Panc1 (cell line): ENCODE measurements at places on chromosomes 3 and 15.

GRCh38 chr15:72790302-72790910 lies 6.8 kb upstream of the ADPGK start:
- DNase-seq = no peak

DNA sequence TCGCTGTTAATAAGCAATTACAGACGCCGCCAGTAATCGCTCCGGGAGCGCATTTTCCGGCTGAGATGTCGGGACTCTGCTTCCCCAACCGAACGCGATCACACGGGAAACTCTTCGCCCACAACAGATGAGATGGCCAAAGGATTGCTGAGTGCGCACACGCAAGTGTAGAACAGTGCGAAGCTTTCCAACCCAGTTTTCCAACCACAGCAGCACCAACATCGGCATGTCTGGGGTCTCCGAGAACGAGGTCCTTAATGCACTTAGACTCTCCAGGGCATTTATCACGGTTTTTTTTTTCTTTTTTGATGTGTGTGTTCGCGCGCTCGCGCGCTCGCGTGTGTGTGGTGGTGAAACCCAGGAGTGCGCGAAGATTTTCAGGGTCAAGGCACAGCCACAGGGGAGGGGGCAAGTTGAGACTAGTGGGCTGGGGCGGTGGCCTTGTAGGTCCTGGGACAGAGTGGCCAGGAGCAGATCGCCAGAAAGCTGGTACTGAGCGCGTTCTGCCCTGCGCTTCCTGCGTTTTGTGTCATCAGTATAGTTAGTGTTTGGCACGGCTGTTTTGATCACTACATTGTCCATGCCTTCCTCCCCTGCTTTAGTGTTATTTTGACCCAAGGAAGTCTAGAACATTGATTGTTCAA lies 1.8 kb upstream of the EOMES start:
- no peak for DNase-seq

- DNase-seq = no peak
These were observed 139.3 kb downstream of the STT3B start for GRCh38 chr3:31671976-31672375.

GRCh38 chr15:77860071-77860691 lies 217.3 kb downstream of the TBC1D2B start:
- no peak for DNase-seq

DNA sequence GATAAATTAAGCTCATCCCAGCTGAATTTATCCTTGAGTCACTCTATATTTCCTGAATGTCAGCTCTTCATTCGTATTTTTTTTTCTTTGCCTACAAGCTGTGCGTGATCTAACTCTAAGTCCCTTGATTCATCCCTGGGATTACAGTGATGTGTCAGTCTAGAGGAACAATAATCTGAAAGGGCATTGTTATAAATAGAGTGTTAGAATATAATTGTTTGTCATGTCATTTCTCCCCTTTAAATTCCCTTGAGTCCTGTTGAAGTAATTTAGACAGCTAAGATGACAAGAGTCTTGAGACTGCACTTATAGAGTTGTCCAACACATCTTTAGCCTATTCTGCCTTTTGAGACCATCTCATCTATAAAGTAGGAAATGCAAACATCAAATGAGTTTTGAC lies 621.8 kb downstream of the ZIC1 start:
- no peak for DNase-seq

- no peak for DNase-seq
These were observed 327.0 kb downstream of the FEZF2 start for GRCh38 chr3:62046326-62046725.

DNA sequence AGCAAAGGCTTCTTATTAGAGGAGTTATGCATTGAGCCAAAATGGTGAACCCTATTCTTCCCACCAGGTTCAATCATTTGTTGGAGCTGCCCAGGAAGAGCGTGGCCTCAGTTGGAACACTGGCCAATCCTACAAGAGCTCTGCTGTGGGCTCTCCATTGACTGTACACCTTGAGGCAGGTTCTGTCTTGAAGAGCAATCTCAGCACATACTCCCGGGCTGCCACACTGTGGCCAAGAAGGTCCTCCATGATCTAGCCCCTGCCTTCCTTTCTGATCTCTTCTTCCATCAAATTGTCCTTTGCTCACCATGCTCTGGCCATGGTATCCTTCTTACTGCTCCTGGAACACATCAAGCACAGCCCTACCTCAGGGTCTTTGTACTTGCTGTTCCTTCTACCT lies 5.7 kb upstream of the SUMF1 start:
- DNase-seq = no peak

DNA sequence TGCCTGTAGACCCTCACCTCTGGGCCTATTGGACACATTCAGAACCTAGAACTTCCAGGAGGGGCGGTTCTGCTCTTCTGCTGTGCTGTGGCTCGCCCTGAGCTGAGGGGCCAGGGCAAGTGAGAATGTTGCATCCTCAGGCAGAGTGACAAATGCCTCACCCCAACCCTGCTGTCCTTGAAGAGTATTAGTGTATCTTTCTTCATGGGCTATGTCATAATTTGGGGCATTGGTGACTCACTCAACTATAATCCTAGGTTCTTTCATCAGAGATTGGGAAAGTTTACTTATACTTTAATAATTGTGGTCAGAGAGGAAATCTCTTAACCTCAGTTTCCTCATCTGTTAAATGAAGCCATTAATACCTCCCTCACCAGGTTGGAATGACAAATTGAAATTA lies 143.8 kb downstream of the SV2B start:
- no peak for DNase-seq

- DNase-seq = no peak
These were observed 73.5 kb downstream of the PEAK1 start for GRCh38 chr15:77346245-77347036.

- no peak for DNase-seq
These were observed 36.4 kb upstream of the BNC1 start for GRCh38 chr15:83320844-83321243.

DNA sequence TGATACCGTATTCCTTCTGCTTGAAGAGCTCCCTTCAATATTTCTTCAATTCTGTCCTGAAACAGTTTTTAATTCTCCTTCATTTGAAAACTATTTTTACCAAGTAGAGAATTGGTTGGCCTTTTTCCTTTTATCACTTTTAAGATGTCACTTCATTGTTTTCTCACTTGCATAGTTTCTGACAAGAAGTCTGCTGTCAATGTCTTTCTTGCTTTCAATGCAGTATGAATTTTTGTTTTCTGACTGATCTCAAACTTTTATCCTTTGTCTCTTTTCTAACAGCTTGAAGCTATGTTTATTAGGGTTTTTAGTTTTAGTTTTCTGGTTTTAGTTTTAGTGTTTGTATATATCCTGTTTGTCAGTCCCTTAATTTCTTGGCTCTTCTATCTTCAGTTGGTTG lies 364.8 kb upstream of the TPRG1 start:
- no peak for DNase-seq

DNA sequence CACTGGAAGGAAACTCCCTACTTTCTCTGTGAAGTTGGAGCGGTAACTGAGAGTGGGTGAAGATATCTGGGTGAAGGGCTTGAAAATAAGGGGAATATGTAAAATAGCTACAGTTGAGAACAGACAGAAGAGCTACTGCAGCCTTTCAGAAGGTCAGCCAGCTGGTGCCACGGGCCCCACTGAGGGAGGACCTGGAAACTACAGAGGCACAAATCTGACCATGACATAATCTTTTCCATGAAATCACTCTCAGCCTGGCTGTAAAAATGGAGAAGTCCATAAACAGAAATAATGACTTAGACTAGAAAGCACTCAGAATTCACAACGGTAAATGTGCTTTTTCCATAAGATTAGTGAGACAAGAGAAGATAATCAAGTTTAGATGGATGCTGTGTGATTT lies 46.4 kb downstream of the ST3GAL6 start:
- DNase-seq = no peak

DNA sequence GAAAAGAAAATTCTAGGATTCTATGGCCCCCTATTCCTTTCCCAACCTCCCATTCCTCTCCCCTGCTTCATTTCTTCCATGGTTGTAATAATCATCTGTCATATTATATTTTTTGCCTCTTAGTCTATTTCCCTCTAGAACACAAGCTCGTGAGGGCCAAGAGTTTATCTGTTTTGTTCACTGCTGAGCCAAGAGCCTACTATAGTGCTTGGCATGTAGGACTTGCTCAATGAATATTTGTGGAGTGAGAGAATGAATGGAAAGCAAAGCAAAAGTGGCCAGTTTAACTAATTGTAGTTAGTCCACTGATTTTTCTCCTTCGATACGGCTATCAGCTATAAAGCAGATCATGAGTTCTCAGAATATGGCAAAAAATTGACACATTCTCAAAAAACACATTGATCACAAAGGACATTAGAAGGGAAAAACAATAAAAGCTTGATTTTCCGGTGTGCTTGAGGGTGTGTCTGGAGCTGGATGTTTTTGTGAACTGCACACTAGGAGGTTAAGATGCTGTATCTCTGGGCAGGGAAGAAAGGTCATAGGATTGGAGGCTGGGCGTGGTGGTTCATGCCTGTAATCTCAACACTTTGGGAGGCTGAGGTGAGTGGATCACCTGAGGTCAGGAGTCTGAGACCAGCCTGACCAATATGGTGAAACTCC lies 25.0 kb upstream of the CTSH start:
- DNase-seq = no peak

- DNase-seq = no peak
These were observed 116.6 kb downstream of the SLCO3A1 start for GRCh38 chr15:91970142-91970541.

DNA sequence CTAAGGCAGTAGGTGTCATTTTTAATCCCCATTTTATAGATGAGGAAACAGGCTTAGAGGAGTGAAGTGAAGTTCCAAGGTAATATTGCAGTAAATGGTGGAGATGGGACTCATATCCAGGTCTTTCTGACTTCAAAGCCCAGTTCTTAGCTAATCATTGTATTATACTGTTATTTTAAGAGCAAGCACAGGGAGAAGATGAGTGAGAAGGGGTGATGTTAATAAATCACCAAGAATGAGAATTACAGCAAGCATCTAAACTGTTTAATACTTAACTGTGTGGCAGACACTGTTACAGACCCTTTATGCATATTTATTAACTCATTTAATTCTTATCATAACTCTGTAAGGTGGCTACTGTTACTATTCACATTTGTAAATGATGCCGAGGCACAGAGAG lies 61.2 kb downstream of the VPS8 start:
- no peak for DNase-seq

GRCh38 chr3:157938154-157938779 lies 168.0 kb downstream of the SHOX2 start:
- no peak for DNase-seq

DNA sequence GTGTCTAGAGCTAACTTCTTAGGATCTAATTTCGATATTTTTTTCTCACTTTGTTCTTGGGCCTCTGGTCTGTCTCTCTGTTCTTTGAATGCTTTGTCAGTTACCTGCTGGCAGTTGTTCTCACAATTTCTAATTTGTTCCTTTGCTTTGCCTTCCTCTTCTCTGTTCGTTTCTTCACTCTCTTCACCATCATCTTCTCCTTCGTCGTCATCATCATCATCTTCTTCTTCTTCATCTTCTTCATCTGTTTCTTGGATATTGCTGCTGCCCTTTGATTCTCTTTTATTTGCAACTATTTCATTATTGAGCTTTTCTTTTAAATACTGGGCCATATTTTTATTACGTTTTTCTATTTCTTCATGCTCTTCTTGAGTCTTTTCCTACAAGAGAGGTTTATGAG lies 2.7 kb downstream of the LMOD3 start:
- no peak for DNase-seq

DNA sequence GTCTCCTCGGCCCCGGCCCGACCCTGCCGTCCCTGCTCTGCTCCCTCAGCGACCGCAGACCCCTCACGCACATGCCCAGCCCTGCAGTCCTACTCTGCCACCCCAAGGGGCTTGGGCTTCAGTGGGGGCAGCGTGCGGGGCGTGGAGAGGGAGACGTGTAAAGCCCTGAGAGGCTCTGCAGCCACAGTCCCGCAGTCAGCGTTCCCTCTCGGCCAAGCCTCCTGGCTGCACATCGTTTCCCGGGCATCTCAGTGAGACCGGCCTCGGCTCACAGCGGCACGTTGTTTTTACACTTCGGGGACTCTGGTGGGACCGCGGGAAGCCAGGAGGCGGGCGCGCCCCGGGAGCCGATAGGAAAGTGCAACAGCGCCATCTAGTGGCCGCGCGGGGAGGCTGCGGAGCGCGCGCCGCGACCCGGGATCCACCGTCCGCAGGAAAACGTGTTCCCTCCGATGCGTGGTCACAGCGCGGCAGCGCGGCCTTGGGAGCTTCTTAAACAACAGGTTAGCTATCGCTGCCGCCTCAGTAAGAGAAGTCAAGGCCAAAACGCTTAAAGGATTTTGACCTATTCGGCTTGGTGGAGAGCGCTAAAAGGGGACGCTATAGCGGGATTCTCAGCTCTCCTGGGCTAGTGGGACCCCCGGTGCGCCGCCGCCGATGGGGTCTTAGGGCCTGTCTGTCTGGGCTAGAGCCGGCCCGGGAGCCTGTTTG lies 226.8 kb upstream of the IGF1R start:
- no peak for DNase-seq

DNA sequence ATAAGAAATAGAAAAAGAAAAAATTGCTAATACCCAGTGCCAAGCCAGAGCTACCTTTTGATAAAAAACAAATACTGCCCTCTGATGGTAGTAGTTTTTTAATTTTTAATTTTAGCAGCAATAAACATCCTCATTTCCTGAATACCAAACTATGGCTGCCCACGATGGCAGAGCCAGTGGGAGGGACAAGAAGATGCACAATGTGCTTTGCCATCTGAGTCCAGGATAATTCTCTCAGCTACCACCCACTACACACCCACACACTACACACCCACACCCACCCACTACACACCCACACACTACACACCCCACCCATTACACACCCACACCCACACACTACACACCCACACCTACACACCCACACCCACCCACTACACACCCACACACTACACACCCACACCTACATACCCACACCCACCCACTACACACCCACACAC lies 17.8 kb downstream of the CEP19 start:
- no peak for DNase-seq

- DNase-seq = no peak
These were observed 34.9 kb downstream of the NXPE3 start for GRCh38 chr3:101813817-101814440.

- no peak for DNase-seq
These were observed 24.1 kb downstream of the DUT start for GRCh38 chr15:48355377-48355776.

DNA sequence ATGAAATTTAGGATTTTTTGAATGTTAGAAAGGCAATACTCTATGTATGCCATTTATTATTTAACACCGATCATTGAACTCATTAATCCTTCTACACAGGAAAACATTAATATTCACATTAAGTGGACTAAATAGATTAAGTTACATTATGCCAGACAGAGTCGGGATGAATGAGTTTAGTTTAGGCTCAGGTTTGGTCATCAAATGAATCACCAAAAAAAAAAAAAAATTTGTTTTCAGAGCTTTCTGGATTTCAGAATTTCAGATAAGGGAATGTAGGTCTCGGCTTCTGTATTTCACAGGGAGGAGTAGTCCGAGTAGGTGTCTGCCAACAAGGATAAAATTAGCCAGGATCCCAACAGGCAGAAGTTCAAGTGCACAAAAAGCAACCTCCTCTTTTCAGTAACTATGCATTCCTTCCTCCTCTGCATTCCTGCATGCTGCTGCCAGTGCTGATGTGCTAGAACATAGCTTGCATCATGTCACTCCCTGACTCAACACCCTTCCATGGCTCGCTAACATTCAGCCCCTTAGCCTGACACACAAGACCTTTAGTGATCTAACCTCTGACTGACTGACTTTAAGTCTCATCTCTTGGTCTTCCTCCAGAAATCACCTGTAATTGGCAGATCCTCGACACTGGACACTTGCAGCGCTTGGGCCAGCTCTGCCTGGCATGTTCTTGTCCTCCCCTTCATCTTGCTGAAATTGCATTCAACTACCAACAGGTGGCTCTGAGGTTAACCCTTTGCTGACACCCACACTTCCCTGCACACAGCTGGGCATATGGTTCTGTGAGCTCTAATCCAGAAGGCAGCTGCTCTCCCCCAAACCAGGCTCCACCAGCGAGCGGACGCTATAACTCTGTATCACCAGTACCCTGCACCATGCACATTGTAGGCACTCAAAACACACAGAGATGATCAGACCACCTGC lies 145.4 kb upstream of the PROK2 start:
- no peak for DNase-seq
